Stimulated activated CD4-positive, alpha-beta T cell treated with anti-CD3 and anti-CD28 coated beads, Interleukin-4, amount 100 ng/mL, for 4 hours (primary cell): ENCODE measurements at places on chromosomes 3 and 15.

- no peak for DNase-seq
Observed at GRCh38 chr15:81195339-81195864, 1.3 kb upstream of the IL16 start.

DNA sequence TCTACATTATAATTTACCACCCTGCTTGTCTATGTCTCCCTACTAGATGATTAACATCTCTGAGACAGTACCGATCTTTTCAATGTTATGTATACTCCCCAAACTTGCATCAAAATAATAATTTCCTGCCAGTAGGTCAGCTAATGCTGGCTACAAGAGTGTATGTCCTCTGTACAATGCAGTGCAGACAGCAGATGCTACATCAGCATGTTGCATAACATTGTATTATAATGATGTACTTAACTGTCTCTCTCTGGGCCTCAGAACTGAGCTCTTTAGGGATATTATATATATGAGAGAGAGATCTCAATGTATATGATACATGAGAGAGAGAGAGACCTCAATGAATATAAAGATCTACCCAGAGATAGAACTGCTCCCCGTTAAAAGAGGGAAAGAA, 456.6 kb downstream of the SHQ1 start:
- no peak for DNase-seq

DNA sequence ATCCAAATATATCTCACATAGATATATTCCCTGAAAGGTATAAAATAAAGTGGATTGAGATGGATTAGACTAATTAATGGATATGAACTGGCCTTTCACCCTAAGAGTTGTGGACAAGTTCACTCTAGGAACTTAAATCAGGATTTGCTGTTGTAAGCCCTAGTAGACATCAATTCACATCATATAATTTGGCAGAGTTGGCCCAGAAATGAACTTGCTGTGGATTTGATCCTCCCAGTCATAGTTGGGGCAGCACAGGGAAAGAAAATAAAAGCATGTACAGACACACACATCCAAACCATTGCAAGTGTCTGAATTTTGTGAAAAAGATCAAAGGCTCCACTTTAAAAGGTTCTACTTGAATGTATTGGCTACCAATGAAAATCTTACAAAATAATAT, 734.7 kb upstream of the NR2F2 start:
- DNase-seq = no peak

DNA sequence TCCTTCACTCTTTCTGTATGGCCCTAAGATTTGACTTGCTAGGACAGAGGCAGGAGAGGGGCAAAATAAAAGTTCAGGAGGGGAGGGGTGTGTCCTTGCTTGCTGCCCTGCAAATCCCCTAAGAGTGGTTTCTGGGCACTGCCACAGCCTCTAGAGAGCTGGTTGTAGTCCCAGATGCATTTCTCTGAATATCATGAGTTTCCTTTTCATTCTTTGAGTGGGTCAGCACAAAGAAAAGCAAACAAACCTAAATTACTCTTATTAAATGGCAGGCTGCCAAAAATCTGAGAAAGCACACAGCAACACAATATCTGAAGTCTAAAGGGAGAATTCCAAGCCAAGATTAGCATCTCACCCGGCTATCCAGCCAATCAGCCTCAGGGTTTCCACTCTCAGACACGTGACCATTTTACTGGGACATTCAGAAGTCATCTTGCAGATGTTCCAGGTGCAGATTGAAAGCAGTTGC, 919.3 kb downstream of the TUSC7 start:
- DNase-seq = no peak

- DNase-seq = no peak
Observed at GRCh38 chr3:171429635-171430034, 30.6 kb downstream of the TNIK start.

DNA sequence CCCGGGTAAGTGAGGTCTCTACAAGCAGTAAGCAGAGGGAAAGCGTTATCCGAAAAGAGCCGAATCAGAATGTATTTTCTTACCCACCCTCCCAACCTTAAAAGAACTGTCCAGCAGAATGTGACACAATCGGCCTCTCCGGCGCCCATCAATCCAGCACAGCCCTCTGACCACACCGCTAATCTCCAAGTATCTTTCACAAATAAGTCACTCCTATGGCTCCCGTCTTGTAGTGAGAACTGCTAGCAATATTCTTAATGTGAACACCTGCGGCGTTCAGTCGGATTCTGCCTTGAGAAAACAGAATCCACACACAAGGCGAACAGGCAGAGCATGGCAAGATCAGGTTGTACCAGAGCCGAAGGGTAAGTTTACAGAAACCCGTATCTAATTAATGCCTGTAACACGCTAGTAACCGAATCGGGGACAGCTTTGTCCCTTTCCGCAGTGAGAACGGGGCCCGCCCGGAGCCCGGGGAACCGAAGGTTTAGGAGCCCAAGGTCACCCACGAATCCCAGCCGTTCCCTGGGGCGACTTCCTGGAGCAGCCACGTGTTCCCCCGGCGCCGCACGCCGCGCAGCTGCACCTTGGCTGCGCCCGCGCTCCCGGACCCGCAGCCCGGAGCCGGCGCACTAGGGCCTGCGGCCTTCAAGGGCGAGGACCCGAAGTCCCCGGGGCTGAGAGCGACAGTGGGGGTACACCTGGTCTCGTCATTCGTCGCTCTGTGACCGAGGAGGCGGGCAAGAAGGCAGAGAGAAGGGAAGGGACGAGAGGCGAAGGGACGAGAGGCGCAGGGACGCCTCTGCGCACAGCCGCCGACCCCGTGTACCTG, 672 bp downstream of the TFRC start:
- DNase-seq = peak; percentile 54

- DNase-seq = no peak
Observed at GRCh38 chr3:53167418-53168174, 6.6 kb downstream of the PRKCD start.

- no peak for DNase-seq
Observed at GRCh38 chr15:91992945-91993344, 139.4 kb downstream of the SLCO3A1 start.

DNA sequence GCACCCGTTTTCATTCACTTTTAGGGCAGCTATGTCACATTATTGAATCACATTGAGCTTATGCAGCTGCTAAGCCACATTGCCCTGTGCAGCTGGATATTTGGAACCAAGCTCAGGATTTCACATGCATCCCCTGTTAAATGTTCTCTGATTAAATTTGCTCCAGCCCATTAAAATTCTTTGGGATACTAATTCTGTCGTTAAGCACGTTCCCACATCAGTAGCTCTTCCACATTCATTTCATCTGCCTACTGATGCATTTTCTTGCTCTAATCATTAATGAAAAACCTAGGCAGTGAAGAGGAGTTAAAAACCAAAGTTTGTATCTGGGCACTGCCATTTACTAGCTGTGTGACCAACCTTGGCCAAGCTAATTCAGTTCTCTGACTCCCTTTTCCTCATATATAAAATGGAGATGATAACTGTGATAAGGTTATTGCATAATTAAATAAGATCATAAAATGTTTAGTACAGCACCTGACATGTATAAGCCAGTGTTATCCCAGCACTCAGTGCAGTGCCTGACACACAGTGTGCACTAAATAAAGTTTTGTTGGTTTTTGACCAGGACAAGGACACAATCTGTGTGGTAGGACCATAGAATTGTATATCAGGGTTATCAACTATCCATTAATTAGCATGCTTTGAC, 222.2 kb upstream of the ATP11B start:
- DNase-seq = no peak

GRCh38 chr3:153615863-153616262, 453.8 kb downstream of the RAP2B start:
- DNase-seq = no peak

DNA sequence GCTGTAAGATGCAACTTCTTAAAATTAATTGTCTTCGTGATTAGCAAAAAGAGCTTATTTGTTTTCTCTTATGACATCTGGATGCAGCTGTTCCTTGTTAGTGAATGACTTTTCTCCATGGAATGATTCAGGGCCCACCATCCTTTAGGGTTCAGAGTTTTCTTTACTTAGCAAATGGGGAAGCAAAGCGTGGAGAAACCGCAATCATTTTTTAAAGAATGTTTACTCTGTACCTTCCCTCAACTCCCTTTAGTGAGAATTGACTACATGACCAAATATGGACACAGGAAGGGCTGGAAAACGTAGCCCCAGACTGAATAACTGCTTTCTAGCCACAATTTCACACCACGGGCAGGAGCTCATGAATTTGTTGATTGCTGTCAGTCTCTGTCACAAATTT, 130.1 kb downstream of the EDEM1 start:
- no peak for DNase-seq

DNA sequence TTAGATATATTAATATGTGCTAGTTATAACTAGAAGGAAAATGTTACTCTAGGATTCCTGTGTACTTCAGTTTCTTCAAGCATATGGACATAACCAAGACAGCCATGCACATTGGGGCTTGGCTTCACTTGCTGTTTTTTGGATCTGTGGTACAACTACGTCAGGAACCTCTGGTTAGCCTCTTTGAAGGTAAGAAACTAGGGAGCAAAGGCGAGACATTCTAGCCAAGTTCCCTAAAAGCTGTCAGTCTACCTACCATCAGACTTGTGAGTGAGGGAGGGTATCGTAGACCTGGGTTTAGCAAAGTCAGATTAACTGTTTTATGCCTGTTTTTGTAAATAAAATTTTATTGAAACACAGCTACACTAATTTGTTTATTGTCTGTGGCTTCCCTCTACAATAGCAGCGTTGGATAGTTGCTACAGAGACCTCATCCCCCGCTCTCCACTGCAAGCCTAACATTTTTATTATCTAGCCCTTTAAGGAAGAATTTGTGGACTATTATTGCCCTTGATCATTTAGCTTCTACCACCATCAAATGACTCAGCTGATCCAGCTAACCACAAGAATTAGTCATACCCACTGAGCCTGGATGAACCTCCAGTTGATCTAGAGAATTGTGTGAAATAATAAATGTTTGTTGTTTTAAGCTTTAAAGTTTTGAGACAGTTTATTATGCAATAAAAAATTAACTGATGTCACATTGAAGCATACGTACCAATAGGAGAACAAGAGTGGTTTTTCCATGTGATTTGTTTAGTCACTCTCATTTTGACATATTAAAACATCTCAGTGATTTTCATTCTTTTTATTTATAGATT, 58.1 kb downstream of the RSRC1 start:
- no peak for DNase-seq

DNA sequence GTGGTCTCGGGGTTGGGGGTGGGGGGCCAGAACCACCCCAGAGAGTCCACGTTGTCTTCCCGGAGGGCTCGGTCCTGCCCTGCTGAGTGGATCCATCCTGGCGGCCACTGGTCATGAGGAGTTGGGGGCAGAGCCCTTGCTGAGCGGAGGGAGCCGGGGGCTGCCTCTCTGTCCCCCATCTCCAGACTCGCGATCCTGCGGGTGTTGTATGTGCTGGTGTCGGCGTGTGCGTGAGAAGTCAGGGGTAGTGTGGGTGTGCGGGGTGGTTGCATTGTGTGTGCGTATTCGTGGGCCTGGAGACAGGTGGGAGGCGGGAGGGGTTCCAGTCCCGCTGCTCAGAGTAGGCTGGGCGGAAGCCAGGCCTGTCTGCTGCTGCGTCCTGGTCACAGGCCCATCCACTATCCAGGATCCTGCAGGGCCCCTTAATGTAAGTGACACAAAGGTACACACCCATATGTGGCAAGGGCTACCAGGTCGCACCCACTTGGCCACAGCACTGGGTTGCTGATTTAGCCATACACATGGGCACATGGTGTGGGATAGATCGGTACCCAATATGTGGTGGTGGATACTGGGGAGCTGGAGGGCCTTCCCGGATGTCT, 30.7 kb downstream of the NBEAL2 start:
- DNase-seq = no peak

- DNase-seq = no peak
Observed at GRCh38 chr15:74511583-74511982, 29.4 kb upstream of the ARID3B start.

DNA sequence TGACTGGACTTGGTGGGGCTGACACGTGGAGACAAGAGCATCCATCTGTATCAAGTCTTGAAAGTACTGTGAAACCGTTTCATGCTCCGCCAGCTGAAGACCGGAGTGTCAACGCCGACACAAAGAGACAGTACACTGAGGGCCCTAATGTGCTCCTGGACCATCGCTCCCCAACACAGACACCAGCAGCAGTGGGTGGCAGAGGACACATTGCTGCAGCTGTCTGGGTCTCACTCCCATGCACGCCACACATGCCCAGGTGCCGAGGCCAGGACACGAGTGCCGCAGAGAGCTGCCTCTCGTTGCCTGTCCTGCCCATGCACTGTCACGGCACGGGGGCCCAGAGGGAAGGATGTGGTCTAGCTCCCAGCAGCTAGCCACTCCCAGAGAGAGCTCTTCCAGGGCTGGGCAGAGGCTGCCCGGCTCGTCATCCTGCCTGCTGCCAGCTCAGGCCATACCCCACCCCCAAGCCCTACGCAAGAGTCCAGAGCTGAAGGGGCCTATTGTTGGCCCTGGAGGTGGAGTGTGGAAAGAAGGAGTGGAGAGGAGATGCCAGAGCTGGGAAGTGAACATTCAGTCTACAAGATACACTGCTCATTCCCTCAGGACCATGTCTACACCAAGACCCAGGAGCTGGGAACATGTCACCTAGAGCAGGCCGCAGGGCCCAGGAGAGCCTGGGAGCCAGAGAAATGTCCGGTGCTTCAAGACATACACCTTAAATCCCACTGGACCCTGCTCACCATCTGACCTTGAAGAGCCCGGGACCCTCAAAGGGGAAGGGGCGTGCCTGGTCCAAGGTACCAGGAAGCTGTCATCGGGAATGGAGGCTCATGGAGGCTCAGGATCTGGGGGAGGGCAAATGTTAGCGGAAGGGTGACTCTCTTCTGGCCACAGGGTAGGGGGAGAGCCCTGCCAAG, 7.7 kb downstream of the TNK2 start:
- DNase-seq = no peak

DNA sequence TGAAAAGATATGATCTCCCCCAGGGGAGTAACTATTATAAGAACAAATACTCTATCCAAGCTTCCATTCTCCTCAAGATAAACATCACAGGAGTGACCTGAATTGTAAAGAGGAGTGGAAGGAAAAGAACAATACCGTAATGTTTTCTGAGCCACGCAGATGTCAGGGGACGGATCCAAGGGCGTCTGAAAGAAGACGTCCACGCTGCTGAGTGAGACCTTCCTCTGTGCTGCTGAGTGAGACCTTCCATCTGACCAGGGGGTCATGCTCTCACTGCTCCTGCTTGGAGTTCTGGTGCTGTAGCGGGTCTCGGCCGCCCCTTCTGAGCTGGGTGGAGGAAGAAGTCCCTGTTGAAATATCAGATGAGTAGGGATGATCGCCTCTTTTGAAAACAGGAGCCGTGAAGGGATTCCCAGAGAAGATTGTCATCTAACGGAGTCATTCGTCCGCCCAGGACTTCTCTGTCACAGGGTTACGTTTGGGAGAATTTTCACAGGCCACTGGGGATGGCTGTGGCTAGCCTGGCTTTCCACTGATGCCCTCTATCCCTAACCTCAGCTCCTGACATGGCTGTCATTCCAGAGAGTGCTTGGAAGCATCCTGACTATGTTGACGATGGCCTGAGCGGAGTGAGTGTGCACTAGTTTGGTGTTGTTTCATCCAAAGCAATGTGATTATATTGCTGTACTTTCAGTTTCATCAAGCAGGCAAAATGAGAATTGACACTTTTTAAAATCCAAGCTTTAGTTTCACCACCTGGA, 184.9 kb downstream of the APBA2 start:
- DNase-seq = no peak
